ENCODE measurements at places on chromosomes 5 and 9. TPM values are rescaled to one million over a fixed set of nuclear protein-coding genes. Genes with fewer than 3 reads are reported as not detected.
A peak's percentile ranks its signal among the peaks of the same experiment; 100 is the strongest.

PJA2 gene
- 157 TPM for total RNA-seq

ANKRD20A1 gene
- 1.9 TPM for total RNA-seq

GABBR2 gene
- total RNA-seq, result not detected

DNA sequence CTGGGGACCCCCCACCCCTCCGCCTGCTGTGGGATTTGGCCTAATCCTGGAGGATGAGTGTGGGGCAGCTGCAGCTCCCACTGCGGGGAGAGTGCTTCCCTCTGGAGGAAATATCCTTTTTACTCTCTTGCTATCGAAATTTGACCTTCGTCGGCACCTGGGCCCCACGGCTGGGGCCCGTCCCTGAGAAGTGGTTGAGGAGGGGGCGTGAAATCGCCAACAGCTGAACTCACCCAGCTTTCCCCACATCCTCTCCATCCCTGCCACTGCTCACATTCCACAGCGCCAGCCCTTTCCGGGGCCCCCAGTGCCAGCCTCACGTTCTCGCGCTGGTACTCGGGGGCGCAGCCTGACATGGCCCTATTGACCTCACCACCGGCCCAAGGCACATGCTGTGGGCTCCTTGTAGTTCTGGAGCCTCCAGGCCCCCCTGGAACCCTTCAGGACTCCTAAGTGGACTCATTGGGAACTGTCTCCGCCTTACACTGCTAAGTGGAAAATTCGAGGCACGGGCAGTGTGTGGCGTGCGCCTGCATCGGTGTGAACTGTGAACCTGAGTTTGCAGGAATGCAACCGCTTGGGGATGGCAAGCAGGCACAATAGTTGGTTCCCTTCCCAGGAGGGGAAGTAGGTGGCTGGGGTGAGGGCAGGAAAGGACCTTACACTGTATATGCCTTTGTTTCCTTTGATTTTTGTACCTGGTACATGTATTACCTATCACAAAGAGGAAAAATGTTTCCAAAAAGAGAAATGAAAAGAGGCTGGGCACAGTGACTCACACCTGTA, 19.2 kb downstream of the FGFR4 start:
- no peak for DNase-seq

DNA sequence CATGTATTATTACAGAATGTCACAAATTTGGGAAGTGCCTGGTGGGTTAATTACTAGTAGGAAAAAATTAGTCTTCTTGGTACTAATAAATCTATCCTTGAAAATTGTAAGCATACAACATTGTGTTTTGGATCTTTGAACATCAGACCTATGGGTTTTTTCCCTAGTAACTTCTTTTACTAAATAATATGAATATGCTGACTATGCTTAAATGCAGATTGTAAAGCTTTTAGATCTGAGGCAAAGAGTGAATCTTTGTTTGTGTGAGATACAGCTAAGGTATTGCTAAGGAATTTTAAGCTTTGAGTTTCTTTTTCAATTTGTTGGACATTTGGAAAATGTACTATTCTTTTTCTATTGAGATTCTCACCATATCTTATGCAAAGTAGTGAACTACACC, 390.6 kb upstream of the CCNH start:
- DNase-seq, result no peak

GRCh38 chr9:135718616-135719015, 16.6 kb downstream of the KCNT1 start:
- no peak for DNase-seq

DNA sequence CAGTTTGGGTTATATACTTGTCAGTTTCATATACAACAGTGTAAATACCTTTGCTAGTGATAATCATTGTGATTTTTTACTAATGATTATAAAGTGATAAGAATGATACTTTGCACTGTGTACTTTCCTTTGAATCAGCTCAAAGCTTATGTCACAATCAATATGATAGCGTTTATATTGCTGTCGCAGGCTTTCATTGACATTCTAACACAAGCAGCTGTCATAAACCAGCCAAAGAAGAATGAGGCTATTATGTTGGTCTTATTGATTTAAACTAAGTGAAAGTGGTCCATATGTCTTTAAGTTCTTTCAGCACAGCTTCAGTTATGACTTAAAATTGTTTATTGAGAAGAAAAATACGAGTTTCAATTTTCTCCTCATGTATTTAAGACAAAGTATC, 272.7 kb upstream of the RGMB start:
- DNase-seq, result no peak

DNA sequence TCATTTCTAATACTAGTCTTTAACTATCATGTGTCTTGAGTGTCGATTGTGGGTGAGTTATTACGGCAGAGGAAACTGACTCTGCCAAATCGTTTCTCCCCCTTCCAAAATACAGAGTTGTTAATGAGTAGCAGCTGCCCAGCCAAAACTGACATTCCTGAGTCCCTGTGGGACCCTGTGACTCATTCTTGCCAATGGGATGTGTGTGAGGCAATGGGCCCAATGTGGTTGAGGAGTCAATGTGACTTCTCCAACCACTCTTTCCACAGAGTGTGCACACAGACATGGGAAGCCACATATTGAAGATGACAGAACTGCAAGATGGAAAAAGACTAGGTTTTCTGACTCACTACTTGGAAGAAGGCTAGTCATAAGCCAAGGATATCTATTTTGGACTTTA, 434.7 kb downstream of the DTWD2 start:
- DNase-seq, result peak; percentile 81

- no peak for DNase-seq
Measured at GRCh38 chr5:168946363-168946762, 354.6 kb downstream of the SLIT3 start.

DNA sequence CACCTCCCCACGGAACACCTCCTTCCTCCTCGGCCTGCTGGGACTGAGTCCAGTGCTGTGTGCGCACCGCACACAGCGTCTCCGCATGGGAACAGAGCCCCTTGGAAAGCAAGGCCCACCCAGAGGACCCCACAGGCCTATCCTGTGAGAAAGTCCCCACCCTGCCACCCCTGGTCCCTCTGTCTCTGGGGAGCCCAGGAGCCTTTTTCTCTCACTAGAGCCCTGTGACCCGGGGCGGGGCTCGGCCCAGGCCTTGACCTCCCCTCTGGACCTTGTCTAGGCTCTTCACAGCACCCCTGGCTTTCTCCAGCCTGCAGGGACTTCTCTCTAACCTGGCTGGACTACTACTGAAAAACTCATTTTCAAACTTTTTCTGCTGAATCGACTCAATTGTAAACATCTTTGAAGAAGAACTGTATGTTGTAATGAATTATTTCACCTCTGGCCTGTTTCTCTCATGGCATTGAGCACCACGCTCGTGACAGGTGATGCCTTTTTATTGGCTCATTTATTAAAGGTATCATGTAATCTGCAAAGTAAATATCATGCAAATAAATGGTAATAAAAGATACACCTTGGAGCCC, 89.2 kb downstream of the IRX1 start:
- DNase-seq, result no peak

- DNase-seq, result no peak
Measured at GRCh38 chr5:51652980-51653379, 269.7 kb downstream of the ISL1 start.

- DNase-seq, result no peak
Measured at GRCh38 chr5:73151766-73152410, 21.1 kb upstream of the TMEM174 start.

GRCh38 chr5:68217047-68217355, 1.4 kb downstream of the PIK3R1 start:
- DNase-seq, result no peak

GRCh38 chr5:148471379-148471778, 87.6 kb downstream of the FBXO38 start:
- no peak for DNase-seq

- DNase-seq, result no peak
Measured at GRCh38 chr5:98319299-98320011, 454.0 kb upstream of the RGMB start.

GRCh38 chr9:127166651-127167524, 44.5 kb upstream of the ANGPTL2 start:
- DNase-seq, result peak; percentile 68

GRCh38 chr5:93915142-93915553, 173.7 kb upstream of the POU5F2 start:
- DNase-seq, result no peak

- DNase-seq, result no peak
Measured at GRCh38 chr5:135667673-135668072, 88.9 kb upstream of the CXCL14 start.

DNA sequence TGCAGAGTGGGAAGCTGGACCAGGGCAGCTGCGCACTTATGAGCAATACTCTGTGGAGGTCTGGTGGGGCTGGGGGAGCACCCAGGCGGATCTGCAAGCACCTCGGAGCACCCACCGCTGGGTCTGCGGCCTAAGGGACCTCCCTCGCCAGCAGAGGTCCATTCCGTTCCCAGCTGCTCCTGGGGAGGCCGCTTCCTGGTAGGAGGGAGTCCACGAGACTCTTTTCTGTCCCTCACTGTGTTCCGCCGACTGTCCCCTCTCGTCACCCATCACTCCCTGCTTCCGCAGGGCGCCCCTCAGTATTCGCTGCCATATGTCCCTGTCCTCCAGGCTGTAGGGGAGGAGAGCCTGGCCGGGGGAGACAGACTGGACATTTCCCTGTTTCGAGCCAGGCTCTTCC, 45.5 kb downstream of the NDST1 start:
- no peak for DNase-seq
